ENCODE measurements at places on chromosomes 7 and 10. TPM values are rescaled to one million over a fixed set of nuclear protein-coding genes. Genes with fewer than 3 reads are reported as not detected.

AGMO gene
- 0.35 TPM for total RNA-seq

SMO gene
- total RNA-seq: 6.3 TPM

HMX3 gene
- total RNA-seq: not detected

MOGAT3 gene
- total RNA-seq: not detected

SVOPL gene
- total RNA-seq: 0.05 TPM

CDNF gene
- 0.55 TPM for total RNA-seq

MALSU1 gene
- total RNA-seq: 55.3 TPM

MNX1 gene
- total RNA-seq: 0.87 TPM

CYP2C8 gene
- total RNA-seq: 1.0 TPM

CLIP2 gene
- total RNA-seq: 23.6 TPM

SLC26A3 gene
- not detected for total RNA-seq

POLR2J3 gene
- 3.8 TPM for total RNA-seq

UNCX gene
- total RNA-seq: not detected

H2BK1 gene
- not detected for total RNA-seq

GPR22 gene
- not detected for total RNA-seq

ATOH7 gene
- not detected for total RNA-seq

TMEM270 gene
- total RNA-seq: not detected

CYP26C1 gene
- total RNA-seq: 0.65 TPM

All from renal cortical epithelial cell (primary cell).